ENCODE measurements at places on chromosomes 2 and 18. TPM values are rescaled to one million over a fixed set of nuclear protein-coding genes. Genes with fewer than 3 reads are reported as not detected.

GRCh38 chr18:62795813-62796212, 80.5 kb downstream of the PHLPP1 start:
- no peak for DNase-seq
- no peaks in the 10 kb centered on the region for H3K4me1 ChIP-seq
- no peak overlapping the region for H3K27ac ChIP-seq
- H3K4me3 ChIP-seq, result no peak overlapping the region
- H3K36me3 ChIP-seq, result no peaks in the 10 kb centered on the region

GRCh38 chr2:235324324-235324723, 169.5 kb upstream of the AGAP1 start:
- no peak overlapping the region for H3K27ac ChIP-seq
- H3K4me1 ChIP-seq, result no peaks in the 10 kb centered on the region
- no peaks in the 10 kb centered on the region for H3K36me3 ChIP-seq
- H3K27me3 ChIP-seq, result no peaks in the 10 kb centered on the region
- no peak for DNase-seq

DNA sequence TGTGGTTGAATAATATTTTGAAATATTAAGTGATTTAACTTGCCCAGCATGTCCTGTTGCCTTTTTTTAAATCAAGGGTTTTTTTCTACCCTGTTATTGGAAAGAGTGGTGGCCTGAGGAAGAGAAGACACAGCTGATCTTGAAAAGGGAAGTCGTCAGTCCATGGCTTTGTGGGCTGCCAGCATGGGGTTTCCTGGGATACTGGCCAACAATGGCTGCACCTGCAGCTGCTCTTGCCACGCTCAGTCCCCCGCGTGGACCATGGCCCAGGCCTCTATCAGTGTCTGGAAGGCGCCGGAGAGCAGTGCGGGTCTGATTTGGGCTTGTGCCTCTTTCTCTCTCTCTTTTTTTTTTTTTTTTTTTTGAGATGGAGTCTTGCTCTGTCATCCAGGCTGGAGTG, 99.3 kb downstream of the ASB1 start:
- H3K4me1 ChIP-seq, result no peaks in the 10 kb centered on the region
- no peak for DNase-seq

The KIAA1328 gene
- 14.3 TPM for total RNA-seq

DNA sequence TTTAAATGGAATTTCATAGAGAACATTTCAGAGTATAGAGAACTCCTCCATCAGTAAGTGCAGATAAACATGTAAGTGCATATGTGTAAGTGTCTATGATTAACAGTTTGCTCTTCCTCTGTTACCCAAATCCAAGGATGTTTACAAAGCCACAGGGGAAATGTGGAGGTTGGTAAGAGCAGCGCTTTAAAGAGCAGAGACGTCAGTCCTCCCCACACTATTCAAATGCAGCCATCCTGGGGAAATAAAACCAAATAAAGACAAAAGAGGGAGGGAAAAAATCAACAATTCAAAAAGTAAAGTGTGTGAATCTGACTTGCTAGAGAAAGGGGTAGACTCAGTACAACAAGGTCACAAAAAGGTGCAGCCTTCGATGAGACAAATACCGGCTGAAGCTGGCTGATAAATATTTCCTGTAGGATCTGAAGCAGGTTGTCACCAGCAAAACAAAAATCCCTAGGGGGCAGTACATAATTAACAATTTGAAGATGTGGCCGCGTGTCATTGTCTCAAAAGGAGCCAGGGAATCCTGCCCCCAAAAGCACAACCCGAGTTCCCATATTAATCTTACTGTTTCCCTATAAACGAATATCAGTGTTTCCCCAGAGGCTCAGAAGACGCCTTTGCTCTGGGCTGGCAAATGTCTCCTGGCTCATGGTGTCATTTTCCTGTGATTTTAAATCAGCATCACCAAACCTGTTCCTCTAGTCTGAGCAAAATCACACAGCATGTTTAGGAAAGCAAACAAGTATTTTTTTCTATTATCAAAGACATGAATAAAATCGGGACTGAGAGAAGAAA, 216.5 kb downstream of the CDCA7 start:
- no peaks in the 10 kb centered on the region for H3K4me1 ChIP-seq
- H3K27me3 ChIP-seq, result no peaks in the 10 kb centered on the region
- no peak for DNase-seq
- H3K4me3 ChIP-seq, result no peak overlapping the region
- H3K36me3 ChIP-seq, result no peaks in the 10 kb centered on the region
- H3K27ac ChIP-seq, result no peak overlapping the region

The LYG2 gene
- not detected for total RNA-seq

The SLC19A3 gene
- not detected for total RNA-seq

The MLPH gene
- not detected for total RNA-seq

The CCDC121 gene
- 0.58 TPM for total RNA-seq

The IL36A gene
- total RNA-seq, result not detected

GRCh38 chr18:23798249-23798648, 109.0 kb downstream of the LAMA3 start:
- no peaks in the 10 kb centered on the region for H3K36me3 ChIP-seq
- no peaks in the 10 kb centered on the region for H3K27me3 ChIP-seq
- no peak for DNase-seq

The CPS1 gene
- not detected for total RNA-seq

- H3K4me3 ChIP-seq, result no peak overlapping the region
- H3K36me3 ChIP-seq, result peaks cover 13% of the 10 kb centered on the region
- DNase-seq, result no peak
- peaks cover 5% of the 10 kb centered on the region for H3K4me1 ChIP-seq
- no peaks in the 10 kb centered on the region for H3K27me3 ChIP-seq
- H3K27ac ChIP-seq, result no peak overlapping the region
Measured at GRCh38 chr2:134365356-134365755, 111.5 kb downstream of the MGAT5 start.

GRCh38 chr18:48342125-48342524, 67.1 kb downstream of the ZBTB7C start:
- no peak overlapping the region for H3K27ac ChIP-seq
- H3K27me3 ChIP-seq, result no peaks in the 10 kb centered on the region
- DNase-seq, result no peak
- H3K4me1 ChIP-seq, result no peaks in the 10 kb centered on the region
- no peaks in the 10 kb centered on the region for H3K36me3 ChIP-seq

DNA sequence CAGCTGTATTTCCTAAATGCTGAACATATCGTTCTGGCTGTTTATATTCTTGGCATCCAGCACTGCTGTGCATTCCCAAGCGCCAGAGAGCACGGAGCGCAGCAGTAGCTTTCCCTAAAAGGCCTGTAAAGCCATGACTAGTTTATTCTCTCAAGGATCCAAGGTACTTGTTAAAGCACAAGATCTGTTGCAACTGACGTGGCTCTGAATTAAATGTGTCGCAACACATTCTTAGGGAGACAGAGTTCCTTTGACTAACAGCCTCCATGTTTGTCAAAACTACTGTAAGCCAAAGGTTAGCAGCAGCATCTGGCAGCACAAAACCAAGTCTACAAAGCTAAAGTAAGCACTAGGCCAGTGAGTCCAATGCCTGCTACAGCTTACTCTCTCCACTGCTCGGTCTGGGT, 188.6 kb upstream of the FN1 start:
- peaks cover 2% of the 10 kb centered on the region for H3K4me1 ChIP-seq
- no peaks in the 10 kb centered on the region for H3K36me3 ChIP-seq
- no peak for DNase-seq
- H3K4me3 ChIP-seq, result no peak overlapping the region
- no peak overlapping the region for H3K27ac ChIP-seq
- no peaks in the 10 kb centered on the region for H3K27me3 ChIP-seq

GRCh38 chr2:101175991-101176390, 24.8 kb upstream of the TBC1D8 start:
- no peak overlapping the region for H3K4me3 ChIP-seq
- no peaks in the 10 kb centered on the region for H3K27me3 ChIP-seq
- no peak overlapping the region for H3K27ac ChIP-seq
- no peak for DNase-seq
- peaks cover 9% of the 10 kb centered on the region for H3K4me1 ChIP-seq

The RESP18 gene
- total RNA-seq, result not detected

DNA sequence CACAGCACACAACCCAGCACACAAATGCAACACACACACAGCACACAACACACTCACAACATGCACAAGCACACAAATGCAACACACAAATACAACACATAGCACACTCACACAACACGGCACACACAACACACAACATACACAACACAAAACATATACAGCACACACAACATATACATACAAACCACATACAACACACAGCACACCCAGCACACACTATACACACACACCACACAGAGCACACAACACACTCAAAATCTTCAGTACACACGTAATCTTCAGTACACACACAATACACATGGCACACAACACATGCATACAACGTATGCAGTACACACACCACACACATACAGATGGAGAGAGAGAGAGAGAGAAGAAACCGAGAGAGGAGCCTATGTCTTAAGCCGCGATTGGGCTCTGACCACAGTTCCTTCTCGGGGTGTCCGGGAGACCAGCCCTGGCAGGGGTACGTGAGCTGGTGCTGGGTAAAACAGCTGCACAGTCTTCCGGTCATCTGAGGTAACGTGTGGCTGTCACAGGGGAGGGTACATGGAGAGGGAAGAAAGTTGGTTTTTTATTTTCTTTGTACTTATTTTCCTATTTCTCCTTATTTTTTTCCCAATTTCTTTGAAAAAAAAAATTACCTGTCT, 25.1 kb downstream of the POU3F3 start:
- no peak for DNase-seq
- H3K4me3 ChIP-seq, result no peak overlapping the region
- no peaks in the 10 kb centered on the region for H3K36me3 ChIP-seq
- peaks cover 6% of the 10 kb centered on the region for H3K27me3 ChIP-seq
- H3K4me1 ChIP-seq, result no peaks in the 10 kb centered on the region

GRCh38 chr2:25286025-25286400, 55.7 kb downstream of the DNMT3A start:
- H3K4me3 ChIP-seq, result no peak overlapping the region
- H3K27me3 ChIP-seq, result no peaks in the 10 kb centered on the region
- H3K27ac ChIP-seq, result peak overlapping the region; percentile 59
- no peak for DNase-seq
- H3K36me3 ChIP-seq, result peaks cover 8% of the 10 kb centered on the region

The HOXD4 gene
- not detected for total RNA-seq

The TMEM200C gene
- not detected for total RNA-seq

DNA sequence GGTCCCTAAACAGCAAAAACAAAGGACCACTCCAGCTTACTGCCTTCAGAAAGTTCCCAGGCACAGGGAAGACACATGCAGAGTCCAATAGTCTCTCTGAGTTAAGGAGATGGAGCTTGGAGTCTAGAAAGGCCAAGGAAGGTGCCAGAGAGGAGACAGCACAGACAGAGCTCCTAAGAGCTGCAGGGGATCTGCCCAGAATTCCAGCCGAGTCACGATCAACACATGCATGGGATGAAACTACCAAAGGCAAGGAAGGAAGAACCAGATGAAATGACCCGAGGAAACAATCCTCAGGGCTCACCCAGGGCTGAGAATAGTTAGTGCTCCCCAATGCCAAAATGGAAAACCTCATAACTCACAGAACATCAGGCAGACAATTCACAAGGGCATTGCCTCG, 15.4 kb downstream of the METTL4 start:
- H3K36me3 ChIP-seq, result peaks cover 16% of the 10 kb centered on the region
- no peak for DNase-seq
- no peaks in the 10 kb centered on the region for H3K27me3 ChIP-seq
- H3K4me3 ChIP-seq, result no peak overlapping the region

DNA sequence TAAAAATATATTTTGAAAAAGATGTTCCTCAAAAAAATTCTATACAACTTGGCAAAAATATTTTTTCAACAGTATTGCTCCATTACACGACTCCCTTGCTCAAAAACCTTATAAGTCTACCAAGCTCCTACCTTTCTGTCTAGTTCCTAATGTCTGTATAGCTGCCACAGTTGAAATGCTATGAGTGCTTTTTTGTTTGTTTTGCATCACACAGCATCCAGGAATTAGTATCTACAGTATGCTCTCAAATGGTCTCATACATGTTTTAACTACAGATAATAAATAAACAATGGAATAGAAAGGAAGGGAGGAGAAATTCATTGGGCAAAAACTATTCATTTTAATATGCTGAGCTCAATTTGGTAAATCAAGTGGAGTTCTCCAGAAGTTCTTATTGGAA, 17.3 kb downstream of the ACADL start:
- no peak overlapping the region for H3K4me3 ChIP-seq
- H3K27me3 ChIP-seq, result no peaks in the 10 kb centered on the region
